ENCODE measurements at places on chromosomes 7 and 10. TPM values are rescaled to one million over a fixed set of nuclear protein-coding genes. Genes with fewer than 3 reads are reported as not detected.

DNA sequence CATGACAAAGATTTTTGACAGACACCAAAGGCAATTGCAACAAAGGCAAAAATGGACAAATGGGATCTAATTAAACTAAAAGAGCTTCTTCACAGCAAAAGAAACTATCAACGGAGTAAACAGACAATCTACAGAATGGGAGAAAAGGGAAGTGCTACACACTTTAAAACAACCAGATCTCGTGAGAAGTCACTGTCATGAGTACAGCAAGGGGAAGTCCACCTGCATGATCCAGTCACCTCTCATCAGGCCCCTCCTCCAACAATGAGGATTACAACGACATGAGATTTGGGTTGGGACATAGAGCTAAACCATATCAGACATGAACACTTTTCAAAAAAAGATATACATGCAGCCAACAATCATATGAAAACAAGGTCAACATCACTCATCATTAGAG is 11.5 kb upstream of the PSTK start:
- no peak for DNase-seq

The CALML5 gene
- not detected for total RNA-seq

- no peak for DNase-seq
Measured at GRCh38 chr10:132184816-132185593, 1.7 kb upstream of the DPYSL4 start.

The ORAI2 gene
- total RNA-seq = 24.6 TPM

The ANKRD7 gene
- total RNA-seq = not detected

The ABCB4 gene
- total RNA-seq = 0.84 TPM

DNA sequence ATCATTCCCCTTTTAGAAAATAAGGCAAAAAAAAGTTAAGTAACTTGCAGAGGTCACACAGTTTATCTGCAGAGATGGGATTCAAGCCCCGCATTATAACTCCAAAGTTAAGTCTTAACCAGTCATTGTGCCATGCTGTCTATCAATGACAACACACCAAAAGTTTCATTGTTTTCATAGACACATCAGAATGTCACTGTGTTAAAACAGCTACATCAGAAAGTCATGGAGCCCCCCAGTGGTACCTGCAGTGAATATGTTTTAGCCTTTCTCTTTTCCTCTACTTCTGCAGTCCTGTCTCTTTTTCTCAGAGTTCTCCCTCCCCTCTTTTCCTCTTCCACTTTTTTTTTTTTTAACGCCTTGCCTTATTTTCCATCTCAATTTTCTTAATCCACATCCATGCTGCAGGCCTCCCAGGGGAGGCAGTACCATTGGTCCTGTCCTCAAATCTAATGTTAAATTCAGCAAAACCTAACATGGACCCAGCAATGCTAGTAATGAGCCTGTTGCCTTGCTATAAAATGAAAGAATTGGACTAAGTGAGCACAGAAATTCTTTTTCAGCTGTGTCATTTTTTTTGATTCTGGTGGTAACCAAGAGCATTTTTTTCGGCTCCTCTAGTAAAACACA is 3.8 kb upstream of the NRCAM start:
- no peak for DNase-seq

- no peak for DNase-seq
Measured at GRCh38 chr10:124027031-124027611, 66.3 kb downstream of the CHST15 start.

The VSTM2A gene
- total RNA-seq = not detected

GRCh38 chr10:75375838-75376237 is 25.7 kb downstream of the ZNF503 start:
- DNase-seq = no peak

- DNase-seq = no peak
Measured at GRCh38 chr10:101219139-101219945, 9.9 kb downstream of the LBX1 start.

- no peak for DNase-seq
Measured at GRCh38 chr10:72276013-72276387, 2.3 kb downstream of the DDIT4 start.

The FGL2 gene
- 31.3 TPM for total RNA-seq

- no peak for DNase-seq
Measured at GRCh38 chr10:36681751-36682632, 443.4 kb upstream of the ANKRD30A start.

DNA sequence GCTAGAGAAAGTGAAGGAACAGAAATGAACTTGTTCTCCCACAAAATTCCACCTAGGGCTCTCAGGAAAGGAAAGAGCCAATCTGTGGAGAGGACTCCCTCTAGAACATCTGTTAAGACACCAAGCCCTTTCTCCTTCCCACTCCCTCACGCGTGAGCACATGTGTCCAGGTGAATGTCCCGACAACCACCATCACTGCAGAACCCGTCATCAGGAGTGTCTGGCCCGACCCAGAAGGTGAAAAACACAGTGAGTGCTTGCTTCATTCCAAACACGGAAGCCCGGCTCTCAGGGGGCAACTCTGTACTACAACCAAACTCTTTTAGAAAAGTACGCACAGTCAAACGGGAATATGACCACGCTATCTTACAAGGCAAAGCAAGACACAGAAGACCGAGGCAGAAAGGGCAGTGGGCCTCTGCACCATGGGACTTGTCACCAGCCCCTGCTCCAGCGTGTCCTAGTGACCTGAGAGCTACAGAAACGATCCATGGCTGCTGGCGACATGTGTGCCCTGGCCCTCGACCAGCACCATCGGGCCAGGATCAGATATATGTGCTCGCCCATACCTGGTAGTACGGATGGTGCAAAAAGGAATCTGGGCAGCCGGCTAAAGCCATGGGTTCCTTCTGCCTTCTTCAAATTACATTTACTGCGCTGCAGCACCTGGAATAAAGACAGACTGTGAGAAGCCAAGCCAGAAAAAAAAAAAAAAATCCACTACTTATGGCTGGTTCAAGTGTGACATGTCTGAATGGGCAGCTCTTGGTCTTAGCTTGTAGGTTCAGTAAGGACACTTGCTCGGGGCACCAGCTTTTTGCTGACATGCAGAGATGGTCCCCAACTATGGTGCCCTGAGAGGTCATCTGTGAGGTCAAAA is 50.8 kb downstream of the GRB10 start:
- DNase-seq = no peak

GRCh38 chr10:133466683-133467275 is 13.0 kb downstream of the SCART1 start:
- no peak for DNase-seq

GRCh38 chr7:95473276-95473985 is 12.3 kb upstream of the ASB4 start:
- no peak for DNase-seq

GRCh38 chr7:70883750-70884439 is 248.0 kb upstream of the GALNT17 start:
- no peak for DNase-seq

- no peak for DNase-seq
Measured at GRCh38 chr7:139049936-139050335, 14.1 kb upstream of the ZC3HAV1L start.

GRCh38 chr10:130193033-130193432 is 56.8 kb downstream of the GLRX3 start:
- DNase-seq = no peak

DNA sequence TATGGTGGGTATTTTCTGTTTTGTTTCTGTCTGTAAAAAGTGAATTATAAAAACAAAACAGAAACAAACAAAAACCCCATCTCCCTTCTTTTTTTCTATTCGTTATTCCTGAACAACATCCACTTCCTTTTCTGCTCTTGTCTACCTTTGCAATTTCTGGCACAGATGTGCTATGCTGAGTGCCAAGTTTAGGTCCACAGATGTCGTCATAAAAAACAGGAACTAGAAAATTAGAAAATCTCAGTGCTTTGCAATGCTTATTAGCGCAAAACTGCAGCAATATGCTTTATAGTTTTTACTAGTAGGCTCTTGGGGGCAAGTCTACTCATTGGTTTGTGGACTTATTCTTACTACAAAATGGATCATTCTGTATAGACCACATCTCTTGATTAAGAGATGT is 94.2 kb upstream of the PRKCQ start:
- no peak for DNase-seq

DNA sequence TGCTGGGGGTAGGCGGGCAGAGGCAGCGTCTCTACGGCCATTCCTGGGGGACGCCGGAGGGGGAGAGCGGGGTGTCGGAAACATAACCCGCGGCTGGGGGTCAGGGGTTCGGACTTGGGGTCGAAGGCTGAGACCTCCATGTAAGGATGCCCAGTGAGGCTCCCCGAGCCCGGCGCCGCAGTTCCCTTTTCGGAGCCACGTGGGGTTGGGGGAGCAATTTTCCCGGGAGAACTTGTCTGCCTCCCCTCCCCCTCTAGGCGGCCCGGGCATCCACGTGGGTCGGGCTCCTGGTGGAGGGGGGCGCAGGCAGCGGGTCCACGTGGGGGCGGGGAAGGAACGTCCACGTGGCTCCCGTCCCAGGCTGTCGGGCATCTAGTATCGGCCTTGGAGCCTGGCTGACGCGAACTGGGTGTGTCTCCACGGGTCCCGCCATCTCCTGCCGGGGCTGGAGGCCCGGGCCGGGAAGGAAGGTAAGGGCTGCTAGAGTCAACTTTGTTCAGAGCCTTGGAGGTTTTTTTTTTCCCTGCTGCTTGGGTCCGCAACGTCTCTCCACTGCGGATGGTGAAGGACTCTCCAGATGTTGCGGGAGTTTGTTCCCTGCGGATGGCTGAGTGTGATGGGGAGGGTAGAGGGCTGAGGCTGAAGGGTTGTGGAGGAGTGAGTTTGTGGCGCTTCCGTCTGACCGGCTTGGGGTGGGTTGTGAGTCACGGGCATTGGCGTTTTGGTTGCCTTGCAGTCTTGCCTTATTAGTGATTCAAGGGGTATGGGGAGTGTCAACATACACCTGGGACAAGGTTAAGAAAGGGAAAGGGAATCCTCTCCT is 744 bp downstream of the PPRC1 start:
- DNase-seq = peak; percentile 60

DNA sequence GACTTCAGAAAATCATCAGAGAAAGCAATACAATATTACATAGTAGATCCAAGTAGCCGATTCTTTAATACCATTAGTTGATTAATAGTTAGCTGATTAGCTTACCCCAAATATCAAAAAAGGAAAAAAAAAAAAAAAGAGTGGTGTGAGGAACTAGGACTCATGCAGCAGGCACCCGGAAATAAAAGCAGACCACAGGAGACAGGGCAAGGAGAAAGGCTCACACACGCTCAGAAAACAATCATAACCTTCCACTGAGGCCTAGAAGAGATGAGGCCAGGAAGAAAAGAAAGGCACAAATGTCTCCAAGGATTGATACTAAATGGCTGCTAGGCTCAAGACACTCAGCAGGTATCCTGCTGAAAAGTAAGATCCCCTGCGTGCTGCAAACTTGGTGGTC is 25.9 kb downstream of the TRDMT1 start:
- DNase-seq = no peak

GRCh38 chr10:34153663-34154382 is 661.3 kb downstream of the PARD3 start:
- DNase-seq = no peak
